ENCODE measurements at places on chromosomes 13 and 19.

DNA sequence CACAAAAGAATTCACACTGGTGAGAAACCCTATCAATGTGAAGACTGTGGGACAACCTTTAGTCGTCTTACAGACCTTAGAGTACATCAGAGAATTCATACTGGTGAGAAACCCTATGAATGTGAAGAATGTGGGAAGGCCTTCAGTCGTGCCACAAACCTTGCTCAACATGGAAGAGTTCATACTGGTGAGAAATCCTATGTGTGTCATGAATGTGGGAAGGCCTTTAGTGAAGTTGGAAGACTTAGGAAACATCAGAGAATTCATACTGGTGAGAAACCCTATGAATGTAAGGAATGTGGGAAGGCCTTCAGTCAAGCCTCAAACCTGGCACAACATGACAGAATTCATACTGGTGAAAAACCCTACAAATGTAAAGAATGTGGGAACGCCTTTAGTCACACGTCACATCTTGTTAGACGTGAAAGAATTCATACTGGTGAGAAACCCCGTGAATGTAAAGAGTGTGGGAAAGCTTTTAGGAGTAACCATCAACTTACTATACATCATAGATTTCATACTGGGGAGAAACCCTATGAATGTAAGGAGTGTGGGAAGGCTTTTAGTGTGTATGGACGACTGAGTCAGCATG, 24.0 kb upstream of the ZNF573 start:
- no peak for DNase-seq

- no peak for DNase-seq
These were observed 1394.1 kb downstream of the PCDH9 start for GRCh38 chr13:65836066-65836465.

- DNase-seq, result peak; percentile 37
These were observed 590 bp upstream of the LGI4 start for GRCh38 chr19:35135389-35135909.

GRCh38 chr13:98050041-98050466, 92.8 kb upstream of the FARP1 start:
- no peak for DNase-seq

GRCh38 chr13:50156140-50156539, 140.9 kb downstream of the KCNRG start:
- no peak for DNase-seq

- DNase-seq, result no peak
These were observed 392.6 kb downstream of the KLF5 start for GRCh38 chr13:73451221-73452029.

DNA sequence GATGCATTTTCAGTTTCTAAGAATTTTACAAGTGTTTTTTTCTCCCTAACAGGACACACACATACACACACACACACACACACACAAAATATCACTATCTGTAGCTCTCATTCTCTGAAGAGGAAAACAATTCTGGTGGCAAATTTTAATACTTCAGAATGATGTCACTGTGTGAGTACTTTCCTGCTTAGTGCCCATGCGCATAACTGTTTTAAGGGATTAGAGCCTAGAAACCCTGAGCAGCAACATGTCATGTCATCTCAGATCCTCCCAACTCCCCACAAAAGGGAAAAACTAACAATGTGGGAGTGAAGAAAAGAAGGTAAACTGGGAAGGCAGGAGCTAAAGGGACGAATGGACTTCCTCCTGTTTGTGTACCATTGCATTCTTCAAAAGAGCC, 401.2 kb downstream of the SPRY2 start:
- DNase-seq, result no peak

- no peak for DNase-seq
These were observed 14.6 kb downstream of the GSX1 start for GRCh38 chr13:27806744-27807387.

GRCh38 chr13:72462166-72462565, 265.3 kb downstream of the MZT1 start:
- no peak for DNase-seq

- no peak for DNase-seq
These were observed 746.9 kb downstream of the EFNB2 start for GRCh38 chr13:105788530-105788929.

- DNase-seq, result no peak
These were observed 2.0 kb downstream of the MAST3 start for GRCh38 chr19:18099623-18099995.

- no peak for DNase-seq
These were observed 53.0 kb upstream of the URAD start for GRCh38 chr13:28041501-28041900.

- no peak for DNase-seq
These were observed 122.6 kb upstream of the FNDC3A start for GRCh38 chr13:48852911-48853727.

DNA sequence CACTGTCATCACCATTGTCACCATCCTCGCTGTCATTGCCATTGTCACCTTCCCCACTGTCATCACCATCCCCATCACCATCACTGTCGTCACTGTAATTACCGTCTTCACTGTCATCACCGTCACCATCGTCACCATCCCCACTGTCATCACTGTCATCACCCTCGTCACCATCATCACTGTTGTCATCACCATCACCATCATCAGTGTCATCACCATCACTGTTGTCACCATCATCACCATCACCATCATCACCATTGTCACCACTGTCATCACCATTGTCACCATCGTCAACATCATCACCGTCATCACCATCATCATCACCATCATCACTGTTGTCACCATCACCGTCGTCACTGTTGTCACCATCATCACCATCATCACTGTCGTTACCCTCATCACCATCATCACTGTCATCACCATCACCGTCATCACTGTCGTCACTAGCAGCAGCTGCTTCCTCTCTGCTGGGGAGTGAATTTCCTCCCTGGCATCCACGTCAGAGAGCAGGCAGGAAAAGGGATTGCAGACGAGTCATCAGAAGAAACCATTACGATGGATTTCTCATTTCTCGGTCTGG, 27.3 kb downstream of the TMEM255B start:
- no peak for DNase-seq

GRCh38 chr19:45016388-45017314, 15.4 kb downstream of the RELB start:
- DNase-seq, result peak; percentile 59

DNA sequence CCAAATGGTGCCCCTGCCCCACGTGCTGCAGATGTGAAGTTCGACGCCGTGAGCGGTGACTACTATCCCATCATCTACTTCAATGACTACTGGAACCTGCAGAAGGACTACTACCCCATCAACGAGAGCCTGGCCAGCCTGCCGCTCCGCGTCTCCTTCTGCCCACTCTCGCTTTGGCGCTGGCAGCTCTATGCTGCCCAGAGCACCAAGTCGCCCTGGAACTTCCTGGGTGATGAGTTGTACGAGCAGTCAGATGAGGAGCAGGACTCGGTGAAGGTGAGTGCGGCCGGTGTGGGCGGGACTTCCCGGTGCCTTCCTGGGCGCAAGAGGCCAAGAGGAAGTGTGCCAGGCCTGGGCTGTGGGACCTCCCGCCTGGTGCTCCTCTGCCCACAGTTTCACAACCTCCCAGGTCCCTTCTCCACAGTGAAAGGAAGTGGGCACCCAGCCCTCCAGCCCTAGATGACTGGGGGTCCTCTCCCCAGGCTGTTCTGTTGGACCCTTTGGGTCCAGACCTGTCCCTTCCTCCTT, 14.1 kb upstream of the RELB start:
- no peak for DNase-seq

DNA sequence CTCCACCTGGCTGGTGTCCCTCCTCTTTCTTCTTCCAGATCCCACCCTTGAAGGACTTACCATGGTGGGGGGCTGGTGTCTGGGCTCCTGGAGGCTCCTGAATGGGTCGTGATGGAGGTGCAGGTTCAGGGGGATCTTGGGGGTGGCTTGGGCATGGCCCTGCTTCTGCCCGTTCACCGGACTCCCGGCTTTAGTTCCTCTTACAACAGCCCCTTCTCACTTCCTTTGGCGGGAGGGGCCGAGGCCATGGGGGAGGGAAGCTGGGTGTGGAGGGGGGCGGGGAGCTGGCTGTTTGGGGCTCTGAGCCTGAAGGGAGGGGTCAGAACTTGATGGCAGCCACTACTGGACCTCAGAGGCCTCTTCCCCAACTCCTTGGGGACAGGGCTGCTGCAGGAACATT, at the start of gene MYO1F:
TSS of gene MYO1F (minus strand) at position 196 of the 400 bp plus-strand sequence. CDS start at position 63, 133 bp downstream.
- DNase-seq, result no peak

- DNase-seq, result no peak
These were observed 194.5 kb downstream of the NBEA start for GRCh38 chr13:35136585-35136984.

- no peak for DNase-seq
These were observed 19.0 kb downstream of the ZNF790 start for GRCh38 chr19:36819130-36819630.

GRCh38 chr13:109667807-109668291, 118.5 kb downstream of the IRS2 start:
- no peak for DNase-seq

DNA sequence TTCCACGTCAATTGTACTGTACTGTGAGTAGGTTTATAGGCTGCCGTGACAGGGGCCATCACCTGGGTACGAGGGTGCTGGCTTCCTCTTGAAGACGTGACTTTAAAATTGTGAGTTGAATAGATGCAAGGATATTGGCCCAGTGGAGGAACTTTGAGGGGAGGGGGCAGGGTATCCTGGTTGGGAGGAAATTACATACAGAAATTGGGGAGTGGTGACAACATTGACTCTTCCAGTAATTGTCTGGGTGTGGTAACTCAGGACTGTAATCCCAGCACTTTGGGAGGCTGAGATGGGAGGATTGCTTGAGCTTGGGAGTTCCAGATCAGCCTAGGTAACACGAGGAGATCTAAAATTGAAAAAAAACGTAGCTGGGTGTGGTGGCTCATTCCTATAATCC, 30.4 kb downstream of the DPRX start:
- DNase-seq, result no peak

GRCh38 chr13:36599641-36600040, 74.2 kb upstream of the SERTM1 start:
- DNase-seq, result no peak

GRCh38 chr19:42121656-42122069, 10.6 kb downstream of the POU2F2 start:
- peak; percentile 71 for DNase-seq

- no peak for DNase-seq
These were observed 63.7 kb downstream of the KLF12 start for GRCh38 chr13:74070513-74070912.

- no peak for DNase-seq
These were observed 3.9 kb upstream of the MAB21L1 start for GRCh38 chr13:35480346-35480745.

DNA sequence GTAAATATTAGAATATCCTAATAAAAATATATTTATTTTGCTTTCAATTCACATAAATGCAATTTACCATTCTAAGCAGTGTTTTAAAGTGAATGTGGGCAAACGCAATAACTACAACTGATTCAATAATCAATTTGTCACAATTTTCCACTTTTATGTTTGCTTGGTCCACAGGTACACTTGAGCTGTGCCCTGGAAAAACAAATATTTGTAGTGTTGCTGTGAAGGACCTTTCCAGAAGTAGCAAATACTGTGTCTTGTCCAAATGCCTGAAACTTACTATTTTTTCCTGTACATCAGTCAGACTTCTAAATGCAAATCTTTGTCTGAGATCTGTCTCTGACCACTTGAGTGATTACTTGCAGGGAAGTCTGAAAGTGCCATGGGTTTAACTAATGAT, 845.8 kb upstream of the SLITRK5 start:
- no peak for DNase-seq

GRCh38 chr13:74203576-74203975, 69.4 kb upstream of the KLF12 start:
- no peak for DNase-seq

DNA sequence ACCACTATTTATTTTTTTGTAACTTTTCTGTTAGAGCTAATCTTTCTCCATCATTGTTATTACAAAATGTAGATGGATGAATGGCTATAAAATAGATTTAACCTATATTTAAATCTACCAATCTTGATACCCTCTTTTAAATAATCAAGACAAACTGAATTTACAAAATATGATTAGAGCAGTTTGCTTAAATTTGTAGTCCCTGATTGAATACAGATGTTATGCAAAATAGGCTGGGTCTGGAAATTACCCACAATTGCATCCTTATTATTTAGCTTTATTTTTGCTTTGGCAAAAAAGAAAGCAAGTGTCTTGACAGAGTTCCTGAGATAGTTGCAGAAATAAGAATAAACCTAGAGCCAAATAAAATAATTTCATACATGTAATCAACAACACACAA, 352.8 kb downstream of the KLF12 start:
- DNase-seq, result no peak

- DNase-seq, result no peak
These were observed 77.5 kb downstream of the SERP2 start for GRCh38 chr13:44451126-44451525.

DNA sequence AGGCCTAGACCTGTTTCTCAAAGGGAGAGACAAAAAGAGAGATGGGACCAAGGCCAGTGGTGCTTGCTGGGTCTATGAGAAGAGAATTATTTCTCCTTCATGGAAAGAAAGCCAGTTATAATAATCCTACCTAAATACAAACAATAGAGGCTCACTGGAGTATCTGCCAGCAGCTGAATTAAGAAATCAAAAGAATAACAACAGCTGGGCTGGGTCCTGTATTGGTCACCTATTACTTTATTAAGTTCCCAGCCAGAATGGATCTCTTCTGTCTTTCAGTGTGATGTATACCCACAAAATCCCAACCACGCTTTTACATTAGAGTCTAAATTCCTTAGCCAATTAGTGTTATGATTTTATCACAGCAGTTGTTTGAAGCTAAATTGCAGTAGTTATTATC, 297.8 kb upstream of the DACH1 start:
- no peak for DNase-seq

Data from activated effector memory CD4-positive, alpha-beta T cell treated with Interleukin-2 at 50 U/mL for 16 hours (primary cell).